Right ventricle myocardium inferior (tissue), 1 donor: ENCODE measurements at places on chromosomes 5 and 9.

DNA sequence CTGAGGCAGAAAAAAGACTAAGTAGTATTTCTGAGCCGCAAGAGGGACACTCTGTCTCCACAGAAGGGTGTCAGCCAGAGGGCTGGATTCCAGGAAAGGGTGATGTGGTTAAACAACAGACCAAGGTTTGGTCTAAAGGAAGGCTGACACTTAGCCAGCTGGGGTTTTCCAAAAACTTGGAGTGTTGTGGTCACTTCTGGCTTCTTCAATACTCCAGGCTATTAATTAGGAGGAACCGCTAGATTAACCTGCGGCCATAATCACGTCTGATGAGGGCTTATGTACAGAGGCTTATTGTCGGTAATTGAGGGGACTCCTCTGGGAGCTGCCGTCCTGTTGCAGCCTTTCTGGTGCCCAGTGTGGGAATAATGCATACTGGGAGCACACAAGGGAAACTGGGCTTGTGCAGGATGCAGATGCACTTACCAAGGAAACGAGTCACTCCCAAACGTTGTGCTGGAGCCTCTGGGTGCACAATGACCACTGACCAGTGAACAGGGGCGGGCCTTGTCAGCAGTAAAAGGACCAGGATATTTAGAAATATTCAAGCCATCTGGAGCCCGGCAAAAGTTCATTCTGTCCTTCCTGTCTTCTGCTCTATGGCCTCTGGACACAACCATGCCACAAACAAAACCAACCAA lies 70.2 kb upstream of the TUT7 start:
- no peak for DNase-seq

- no peak for DNase-seq
Measured at GRCh38 chr9:95834281-95834907, 41.1 kb upstream of the ERCC6L2 start.

DNA sequence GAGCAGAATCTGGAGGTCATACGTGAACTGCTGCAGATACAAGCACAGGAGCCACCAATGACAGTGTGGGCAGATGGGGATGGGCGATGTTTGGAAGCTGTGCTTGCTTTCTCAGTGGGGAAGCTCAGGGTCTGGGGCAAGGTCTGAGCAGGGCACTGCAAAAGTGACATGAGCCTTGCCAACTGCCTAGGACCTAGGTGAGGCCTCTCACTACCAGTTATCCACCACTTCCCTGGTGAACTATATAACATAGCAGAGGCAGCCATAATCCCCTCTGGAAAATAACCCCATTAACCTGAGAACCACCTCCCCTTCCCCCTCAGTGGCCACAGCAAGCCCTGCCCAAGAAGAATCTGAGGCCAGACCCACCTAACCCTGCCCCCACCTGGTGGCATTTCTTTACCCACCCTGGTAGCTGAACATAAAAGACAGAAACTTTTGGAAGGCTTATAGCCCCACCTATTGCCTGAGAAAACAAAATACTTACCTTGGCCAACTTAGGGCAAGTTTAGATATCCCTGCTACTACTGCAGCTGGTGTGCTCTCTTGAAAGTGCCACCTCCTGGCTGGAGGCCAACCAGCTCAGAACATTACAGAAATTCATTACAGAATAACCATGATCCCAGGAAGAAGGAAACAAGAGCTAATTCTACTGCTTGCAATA lies 18.8 kb upstream of the SPEF2 start:
- no peak for DNase-seq

GRCh38 chr5:97752871-97753270 lies 569.8 kb upstream of the RIOK2 start:
- DNase-seq: no peak

- DNase-seq: peak; percentile 22
Measured at GRCh38 chr9:127720031-127720864, 4.4 kb downstream of the TTC16 start.

- no peak for DNase-seq
Measured at GRCh38 chr5:80623999-80624398, 30.5 kb upstream of the MSH3 start.

GRCh38 chr9:14482856-14483255 lies 168.9 kb upstream of the NFIB start:
- DNase-seq: no peak

DNA sequence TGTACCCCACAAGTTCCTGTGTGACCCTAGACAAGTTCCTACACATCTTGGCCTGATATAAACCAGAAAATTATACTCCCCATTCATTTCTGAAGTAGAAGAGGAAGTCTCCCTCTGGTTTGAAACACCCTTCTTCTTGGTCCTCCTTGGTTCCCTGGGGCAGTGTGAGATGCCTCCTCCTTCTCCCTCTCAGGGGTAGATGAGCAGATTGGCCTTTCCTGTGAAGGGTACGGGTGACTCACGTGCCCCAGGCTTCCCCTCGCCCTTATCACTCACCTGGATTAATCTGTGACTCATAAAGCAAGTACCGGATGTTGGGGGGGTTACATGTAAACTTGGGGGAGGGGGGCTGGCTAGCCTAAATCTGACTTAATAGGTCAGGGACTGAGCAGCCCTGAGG lies 11.1 kb upstream of the AQP3 start:
- no peak for DNase-seq

DNA sequence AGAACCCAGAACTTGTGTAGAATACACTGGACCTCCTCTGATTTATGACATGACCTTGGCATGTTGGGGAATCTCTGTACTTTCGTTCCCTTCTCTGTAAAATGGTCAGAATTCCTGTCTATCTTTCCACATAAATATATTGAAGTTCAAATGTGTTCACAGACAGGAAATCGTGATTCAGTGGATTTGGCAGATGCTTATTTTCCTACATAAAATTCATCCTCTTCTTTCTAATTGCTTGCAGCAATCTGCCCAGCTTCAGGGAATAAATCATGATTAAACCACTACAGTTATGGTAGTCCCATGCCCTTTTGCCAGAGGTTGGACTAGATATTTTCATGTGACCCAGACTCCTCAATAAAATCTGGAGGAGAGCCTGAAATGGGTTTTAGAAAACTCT lies 52.1 kb upstream of the ARL15 start:
- no peak for DNase-seq

DNA sequence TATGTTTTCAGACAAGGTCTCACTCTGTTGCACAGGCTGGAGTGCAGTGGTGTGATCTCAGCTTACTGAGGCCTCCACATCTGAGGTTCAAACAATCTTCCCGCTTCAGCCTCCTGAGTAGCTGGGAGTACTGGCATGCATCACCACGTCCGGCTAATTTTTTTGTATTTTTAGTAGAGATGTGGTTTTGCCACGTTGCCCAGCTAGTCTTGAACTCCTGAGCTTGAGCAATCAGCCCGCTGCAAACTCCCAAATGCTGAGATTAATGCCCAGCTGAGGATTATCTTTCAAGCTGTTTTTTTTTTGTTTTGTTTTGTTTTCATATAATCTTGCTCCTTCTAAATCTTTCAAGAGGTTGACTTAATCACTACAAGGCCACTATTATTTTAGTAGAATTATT lies 47.3 kb upstream of the SLC28A3 start:
- DNase-seq: no peak

- DNase-seq: no peak
Measured at GRCh38 chr9:116417464-116417863, 263.9 kb downstream of the PAPPA start.

DNA sequence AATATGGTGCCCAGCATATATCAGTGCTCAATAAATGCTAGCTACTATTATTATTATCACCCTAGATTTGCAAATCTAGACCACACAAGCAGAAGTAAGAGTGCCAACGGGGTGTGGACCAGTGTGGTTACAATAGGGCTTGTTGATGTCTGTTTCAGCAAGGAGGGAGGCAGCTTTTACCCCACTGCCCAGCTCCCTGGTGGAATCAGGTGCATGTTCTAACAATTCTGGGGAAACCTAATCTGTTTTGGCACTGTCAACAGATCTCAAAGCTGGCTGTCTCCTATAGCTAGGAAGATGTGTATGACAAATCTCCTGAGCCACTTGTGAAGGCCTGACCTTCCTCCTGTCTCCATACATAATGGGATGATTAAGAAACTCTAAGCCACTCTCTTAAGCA lies 5.7 kb downstream of the TGFBI start:
- DNase-seq: no peak

DNA sequence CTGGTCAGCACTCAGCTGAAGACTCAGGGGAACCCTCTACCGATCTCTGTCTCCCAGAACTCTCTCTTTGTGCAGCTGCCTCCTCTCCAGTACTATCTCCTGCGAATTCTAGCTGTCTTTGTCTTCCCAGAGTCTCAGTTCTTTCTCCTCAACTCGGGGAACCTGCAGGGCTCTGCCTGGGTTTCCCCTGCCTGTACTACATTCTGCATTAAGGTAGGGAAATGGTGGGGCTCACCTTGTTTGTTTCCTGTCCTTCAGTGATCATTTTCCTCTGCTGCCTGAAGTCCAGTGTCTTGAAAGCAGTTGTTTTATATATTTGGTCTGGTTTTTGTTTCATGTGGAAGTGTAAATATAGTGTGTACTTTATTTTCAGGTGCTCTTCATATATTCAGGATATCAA lies 43.1 kb upstream of the IGFBPL1 start:
- DNase-seq: no peak

DNA sequence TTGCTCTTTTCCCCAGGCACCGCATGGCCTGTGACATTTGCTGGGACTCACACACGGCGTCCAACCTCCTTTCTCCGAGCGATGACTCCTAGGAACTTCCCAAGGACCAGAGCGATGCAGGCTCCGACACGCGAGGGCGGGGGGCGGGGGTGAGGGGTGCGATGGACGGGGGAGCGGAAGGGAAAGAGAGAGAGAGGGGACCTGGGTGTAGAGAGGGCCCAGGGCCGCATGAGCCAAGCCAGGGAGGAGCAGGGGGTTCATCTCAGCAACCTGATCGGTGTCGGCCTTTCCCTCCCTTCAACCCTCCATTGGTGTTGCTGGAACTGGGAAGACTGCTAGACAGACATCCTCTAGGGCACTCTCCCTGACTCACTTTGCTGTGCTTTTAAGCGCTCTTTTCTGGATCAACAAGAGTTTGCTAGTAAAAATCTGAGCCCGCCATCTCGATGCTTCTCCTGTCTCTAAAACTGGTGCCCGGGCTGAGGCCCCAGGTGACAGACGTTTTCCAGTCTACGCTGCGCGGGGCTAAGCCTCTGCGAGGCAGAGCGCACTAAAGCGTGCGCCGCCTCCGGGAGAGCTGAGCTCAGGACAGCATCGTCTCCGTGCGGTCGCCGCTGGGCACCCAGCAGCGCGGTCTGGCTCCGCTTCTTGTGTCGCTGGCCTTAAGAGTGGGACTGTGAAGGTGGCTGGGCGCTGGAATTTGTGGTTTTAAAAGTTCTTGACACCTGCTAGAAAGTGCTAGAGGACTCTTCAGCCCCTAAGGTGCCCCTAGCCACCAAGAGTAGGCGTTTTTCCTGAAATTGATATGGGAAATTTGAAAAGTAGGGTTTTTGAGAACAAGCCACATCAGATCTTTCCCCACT lies 1.0 kb upstream of the TSLP start:
- DNase-seq: peak; percentile 66

DNA sequence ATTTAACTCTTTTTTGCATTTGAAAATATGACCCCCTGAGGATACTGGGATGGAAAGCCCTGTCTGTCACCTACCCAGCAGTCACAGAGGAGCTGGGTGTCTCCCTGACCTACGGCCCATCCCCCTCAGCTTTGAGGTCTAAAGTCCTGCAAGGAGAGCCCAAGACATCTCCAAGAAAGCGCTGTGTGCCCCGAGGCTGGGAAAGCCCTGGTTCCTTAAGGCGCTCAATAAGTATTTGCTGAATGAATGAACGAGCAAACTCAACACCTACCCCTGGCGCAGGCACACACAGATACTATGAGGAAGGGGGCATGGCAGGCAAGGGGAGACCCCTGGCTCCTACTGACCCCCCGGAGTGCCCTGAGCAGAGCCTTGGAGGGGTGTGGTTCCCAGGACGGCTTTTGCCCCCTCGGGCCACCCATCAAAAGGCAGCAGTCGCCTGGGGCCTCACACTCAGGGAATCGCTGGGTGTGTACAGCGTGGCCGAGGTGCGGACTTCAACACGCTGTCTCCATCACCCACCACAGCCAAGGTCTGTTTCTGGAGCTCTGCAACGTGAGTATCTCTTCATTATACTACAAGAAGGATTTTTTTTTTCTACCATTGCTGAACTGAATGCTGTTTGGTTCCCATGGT lies 211.6 kb downstream of the ERCC6L2 start:
- DNase-seq: no peak

- no peak for DNase-seq
Measured at GRCh38 chr5:77168879-77169244, 41.6 kb upstream of the PDE8B start.
